Effector memory CD4-positive, alpha-beta T cell (primary cell): ENCODE measurements at places on chromosomes 13 and 19.

GRCh38 chr19:19778666-19779065 lies 42.9 kb downstream of the ZNF506 start:
- DNase-seq: no peak

DNA sequence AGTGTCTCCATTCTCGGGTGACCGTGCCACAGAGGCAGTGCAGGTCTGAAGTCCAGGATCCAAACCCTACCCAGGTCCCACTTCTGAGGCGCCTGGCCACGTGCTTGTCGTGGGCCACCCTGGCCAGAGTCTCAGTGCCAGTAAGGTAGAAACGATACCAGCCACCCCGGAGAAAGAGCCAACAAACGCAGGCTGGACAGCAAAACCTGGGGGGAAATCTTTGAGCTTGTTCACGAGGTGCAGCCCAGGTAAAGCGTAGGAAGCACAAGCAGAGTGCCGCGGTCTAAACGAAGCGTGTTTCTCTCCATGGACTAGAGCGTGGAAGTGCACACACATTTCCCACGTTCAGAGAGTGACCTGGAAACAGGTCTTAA lies 95.6 kb downstream of the ATP11A start:
- DNase-seq: no peak

- DNase-seq: no peak
Observed at GRCh38 chr13:102678339-102679107, 16.3 kb downstream of the METTL21C start.

DNA sequence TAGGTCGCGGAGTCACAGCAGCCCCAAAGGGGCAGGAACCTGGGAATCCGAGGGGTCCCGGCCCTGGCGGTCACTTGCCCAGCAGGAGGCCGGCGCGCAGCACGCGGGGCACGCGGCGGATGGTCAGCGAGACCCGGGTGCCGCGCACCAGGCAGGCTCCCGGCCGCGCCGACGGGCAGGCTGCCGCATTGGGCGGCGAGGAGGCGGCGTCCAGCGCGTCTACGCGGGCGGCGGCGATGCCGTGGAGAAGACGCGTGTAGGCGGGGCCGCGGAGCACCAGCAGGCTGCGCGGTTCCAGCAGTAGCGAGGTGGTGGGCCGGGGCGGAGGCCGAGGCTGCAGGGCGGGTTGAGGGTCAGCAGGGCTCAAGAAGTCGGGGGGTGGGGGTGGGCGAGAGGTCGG lies 607 bp upstream of the SYNE4 start:
- DNase-seq: no peak

- no peak for DNase-seq
Observed at GRCh38 chr19:12778017-12778904, 2.9 kb upstream of the HOOK2 start.

- DNase-seq: no peak
Observed at GRCh38 chr13:104314321-104314720, 1248.1 kb upstream of the SLC10A2 start.

DNA sequence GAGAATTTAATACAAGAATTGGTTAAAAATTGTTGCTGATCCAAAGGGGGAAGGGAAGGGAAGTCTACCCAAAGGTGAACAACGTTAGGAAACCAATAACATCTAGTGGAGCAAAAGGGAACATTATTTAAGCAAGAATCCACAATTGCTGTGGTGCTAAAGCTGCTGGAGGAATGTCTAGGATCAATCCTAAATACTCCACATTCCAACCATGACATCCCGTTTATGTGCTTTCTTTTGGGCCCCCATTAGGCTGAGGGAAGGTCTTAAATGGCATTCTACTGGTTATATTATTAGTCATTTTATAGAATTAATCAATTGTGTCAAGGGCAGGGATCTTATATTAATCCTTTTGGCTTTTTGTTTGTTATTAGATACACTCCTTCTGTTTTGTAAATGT lies 39.9 kb upstream of the VWA8 start:
- no peak for DNase-seq

DNA sequence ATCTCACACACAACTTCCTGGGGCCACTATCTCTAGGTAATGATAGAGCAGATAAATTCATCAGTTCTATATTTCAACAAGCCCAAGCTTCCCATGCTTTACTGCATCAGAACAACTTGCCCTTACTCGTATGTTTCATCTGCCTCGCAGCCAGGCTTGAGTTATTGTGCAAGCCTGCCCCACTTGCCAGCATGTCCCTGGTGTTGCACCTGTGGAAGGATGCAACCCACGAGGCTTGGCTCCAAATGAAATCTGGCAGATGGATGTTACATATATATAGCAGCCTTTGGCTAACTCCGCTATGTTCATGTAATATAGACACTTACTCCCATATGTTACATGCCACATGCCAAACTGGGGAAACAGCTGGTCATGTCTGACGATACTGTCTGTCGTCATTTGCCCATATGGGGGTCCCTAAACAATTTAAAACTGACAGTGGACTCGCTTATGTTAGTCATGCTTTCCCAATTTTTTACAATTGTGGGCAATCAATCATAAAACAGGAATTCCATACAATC lies 6.2 kb downstream of the ERVK3-1 start:
- DNase-seq: no peak

DNA sequence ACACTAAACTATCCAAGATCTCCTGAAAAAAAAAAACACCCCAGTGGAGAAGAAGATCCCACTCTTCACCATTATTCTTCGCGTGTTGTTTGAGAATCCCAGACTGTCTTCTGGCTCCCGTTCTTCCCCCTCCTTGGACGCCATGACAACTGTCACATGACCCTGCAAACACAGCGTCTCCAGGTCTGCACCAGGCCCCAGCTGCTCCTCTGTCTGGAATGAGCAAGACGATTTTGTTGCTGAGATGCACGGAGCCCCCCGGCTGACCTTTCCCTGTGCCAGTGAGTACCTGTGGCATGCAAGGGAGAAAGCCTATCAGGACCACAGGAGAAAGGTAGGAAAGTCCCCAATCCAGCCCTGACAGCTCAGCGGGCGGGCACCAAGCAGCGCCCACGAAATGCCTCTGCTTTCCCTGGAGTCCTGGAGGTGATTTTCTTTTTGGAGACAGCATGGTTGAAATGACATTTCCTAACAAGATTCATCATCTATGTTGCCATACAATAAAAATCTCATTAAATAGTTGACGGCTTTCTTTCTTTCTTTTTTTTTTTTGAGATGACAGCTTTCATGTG lies at the start of gene CFAP97D2:
CFAP97D2 (plus strand) TSS at position 171 of the 572 bp plus-strand sequence; CDS start at position 245, 74 bp downstream.
- DNase-seq: no peak
